NCI-H2081 (cell line): ENCODE measurements at places on chromosomes 3 and 15.

DNA sequence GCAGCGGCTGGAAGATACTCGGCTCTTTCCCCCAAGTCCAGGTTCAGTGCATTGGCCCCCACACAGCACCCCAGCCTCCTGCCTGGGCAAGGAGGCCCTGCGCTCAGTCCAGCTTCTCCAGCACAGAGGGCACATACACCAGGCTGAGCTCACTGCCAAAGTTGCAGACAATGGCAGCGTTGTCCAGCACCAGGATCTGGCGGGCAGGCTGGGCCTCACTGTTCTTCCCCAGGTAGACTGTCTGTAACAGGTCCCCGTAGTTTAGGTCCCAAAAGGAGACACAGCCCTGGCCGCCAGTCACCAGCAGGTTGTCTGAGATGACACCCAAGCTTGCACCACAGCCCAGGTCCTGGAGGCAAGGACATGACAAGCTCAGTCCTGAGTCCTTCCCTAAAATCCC is 32.9 kb downstream of the PTPN23 start:
- no peak for DNase-seq

DNA sequence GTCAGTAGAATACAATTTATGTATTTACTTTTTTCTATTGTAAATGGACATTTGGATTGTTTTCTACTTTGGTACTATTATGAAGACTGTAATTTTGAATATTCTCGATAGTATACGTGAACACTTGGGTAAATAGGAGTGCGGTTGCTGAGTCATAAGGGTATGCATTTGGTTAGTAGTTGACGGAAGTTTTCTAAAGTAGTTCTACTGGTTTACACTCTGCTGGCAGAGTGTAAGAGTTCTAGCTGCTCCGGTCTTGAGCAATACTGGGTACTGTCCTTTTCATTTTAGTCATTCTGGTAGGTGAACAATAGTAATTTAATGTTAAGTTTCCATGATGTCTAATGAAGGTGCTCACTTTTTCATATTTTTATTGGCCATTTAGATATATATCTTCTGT is 70.0 kb downstream of the MEF2A start:
- DNase-seq: no peak

DNA sequence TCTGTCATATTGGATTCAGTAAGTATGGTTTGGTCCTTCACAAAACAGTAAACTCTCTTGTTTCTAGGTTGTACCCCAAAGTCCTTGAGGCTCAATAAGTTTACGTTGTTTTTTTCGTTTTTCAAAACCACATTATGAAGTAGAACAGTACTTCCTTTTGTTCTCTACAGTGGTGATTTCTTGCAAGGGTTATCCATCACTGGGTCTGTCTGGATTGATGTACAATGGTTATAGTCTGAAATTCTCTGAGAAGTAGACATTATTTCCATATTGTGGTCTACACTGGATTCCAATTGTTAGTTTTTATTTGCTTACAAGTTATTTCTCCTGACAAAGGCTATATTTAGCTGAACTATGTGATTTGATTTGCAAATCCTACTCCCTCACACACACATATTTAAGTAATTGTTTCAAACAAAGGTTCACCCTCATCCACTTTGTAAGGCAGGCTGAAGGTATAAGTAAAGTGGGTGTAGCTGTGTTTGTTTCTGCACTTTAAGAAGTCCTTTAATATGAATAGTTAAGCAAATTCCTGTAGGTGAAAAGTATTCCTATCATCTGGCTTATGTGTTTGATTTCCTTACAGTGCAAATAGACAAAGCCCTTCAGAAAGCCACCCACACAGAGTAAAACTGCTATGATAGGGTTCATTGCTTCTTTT is 64.2 kb upstream of the MME start:
- no peak for DNase-seq

GRCh38 chr15:89150762-89151664 is 62.8 kb downstream of the ABHD2 start:
- no peak for DNase-seq

- DNase-seq: no peak
Measured at GRCh38 chr3:36258421-36258820, 121.9 kb upstream of the STAC start.

GRCh38 chr3:13349823-13350222 is 70.3 kb downstream of the NUP210 start:
- no peak for DNase-seq

GRCh38 chr3:109702252-109702651 is 364.9 kb upstream of the DPPA4 start:
- no peak for DNase-seq

- no peak for DNase-seq
Measured at GRCh38 chr3:25297667-25298585, 130.1 kb upstream of the RARB start.
